ENCODE measurements at places on chromosomes 11 and 22.

DNA sequence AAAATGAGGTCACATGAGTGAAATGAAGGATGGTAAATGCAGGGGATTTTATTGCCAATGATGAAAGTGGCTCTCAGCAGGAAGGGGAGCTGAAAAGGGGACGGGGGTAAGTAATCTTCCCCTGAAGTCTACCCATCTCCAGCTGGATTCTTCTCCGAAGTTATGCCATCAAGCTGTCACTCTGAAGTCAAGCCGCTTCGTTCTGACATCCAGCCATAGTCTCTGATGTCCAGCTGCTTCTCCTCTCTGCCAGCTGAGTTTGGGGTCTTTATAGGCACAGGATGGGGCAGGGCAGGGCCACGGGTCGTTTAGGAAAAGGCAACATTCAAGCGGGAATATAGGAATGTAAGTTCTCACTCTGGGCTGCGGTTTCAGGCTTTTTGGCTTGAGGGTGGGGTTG is 181.9 kb upstream of the ANO3 start:
- DNase-seq: no peak

DNA sequence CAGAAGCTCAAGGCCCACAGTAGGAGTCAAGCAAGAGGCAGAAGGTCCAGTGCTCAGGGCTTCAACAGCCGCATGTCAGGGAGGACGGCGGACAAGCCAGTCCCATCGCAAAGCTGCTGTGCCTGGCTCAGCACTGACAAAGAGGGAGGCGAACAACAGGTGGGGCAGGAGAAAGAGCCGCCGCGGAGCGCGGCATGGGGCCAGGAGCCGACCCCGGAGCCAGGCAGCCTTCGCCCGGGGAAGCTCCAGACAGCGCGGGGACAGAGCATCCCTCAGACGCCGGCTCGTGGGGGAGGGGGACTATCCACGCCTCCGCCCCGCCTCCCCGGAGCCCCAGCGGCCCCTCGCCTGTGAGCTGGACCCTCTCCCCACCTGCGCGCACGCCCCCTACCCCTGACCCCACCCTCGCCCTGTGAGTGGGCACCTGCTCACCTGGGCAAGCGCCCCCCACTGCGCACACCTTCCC is 369 bp downstream of the DHCR7 start:
- peak; percentile 56 for DNase-seq

DNA sequence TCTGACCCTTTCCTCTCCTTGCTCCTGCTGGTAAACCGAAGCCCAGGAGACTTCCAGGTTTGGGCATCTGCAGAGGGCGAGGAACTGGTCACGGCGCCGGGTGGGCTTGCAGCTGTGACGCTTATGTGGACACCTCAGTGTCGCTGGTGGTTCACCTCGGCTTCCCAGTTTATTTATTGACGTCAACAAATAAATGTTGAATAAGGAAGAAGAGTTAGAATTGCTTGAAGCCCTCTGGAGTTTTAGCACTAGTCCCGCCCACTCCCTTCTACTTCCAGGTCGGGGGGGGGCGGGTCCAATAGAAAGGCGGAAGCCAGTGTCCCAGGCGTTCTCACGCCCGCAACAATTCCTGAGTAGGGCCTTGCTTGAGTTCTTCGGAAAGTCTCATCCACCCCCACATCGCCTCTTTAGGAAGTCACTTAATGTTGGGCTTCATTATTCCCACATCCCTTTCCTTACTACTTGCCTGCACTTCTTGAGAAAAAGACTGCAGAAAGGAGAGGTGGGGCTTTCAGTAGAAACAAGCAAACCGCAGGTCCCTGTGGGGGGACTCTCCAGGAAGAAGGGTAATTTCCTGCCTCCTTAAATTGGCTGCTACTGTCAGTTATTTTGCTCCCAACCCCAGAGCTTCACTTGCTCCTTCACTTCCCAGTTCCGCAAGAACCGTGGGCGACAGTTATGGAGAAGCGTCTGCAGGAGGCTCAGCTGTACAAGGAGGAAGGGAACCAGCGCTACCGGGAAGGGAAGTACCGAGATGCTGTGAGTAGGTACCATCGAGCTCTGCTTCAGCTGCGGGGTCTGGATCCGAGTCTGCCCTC is at the start of gene TTC9C:
TTC9C (plus strand) TSS at position 316 of the 818 bp plus-strand sequence; CDS start at position 679, 363 bp downstream.
- DNase-seq: peak; percentile 87

DNA sequence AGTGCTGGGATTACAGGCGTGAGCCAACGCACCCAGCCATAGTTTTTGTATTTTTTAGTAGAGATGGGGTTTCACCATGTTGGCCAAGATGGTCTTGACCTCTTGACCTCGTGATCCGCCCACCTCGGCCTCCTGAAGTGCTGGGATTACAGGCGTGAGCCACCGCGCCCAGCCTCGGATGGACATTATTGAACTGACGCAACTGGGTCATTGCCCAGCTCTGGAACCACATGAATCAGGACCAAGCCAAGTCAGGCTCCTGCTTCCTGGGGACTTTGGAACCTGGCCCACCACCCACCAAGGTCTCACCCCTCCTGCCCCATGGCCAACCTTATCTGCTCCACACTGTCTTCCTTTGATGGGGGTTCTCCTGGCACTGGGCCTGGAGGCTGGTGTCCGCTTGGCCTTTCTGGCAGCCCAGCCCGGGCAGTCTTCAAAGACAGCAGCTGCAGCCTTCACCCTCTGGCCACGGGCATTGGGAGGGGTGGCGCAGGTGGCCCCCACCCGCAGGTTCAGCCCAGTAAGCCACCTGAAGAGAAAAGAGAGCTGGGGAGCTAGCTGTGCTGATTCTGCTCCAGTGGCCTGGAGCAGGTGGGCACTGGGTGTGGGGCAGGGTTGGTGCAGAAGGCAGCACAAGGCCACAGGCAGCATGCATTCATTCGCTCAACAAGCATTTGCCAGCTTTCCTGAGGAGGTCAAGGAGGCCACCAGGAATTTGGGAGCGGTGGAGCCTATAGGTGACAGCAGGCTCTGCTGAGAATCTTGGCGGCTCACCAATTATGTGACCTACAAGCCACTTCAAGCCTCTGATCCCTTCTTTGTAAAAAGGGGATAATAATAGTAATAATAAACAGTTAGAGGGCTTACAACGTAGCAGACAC is 5.7 kb downstream of the CHADL start:
- no peak for DNase-seq

DNA sequence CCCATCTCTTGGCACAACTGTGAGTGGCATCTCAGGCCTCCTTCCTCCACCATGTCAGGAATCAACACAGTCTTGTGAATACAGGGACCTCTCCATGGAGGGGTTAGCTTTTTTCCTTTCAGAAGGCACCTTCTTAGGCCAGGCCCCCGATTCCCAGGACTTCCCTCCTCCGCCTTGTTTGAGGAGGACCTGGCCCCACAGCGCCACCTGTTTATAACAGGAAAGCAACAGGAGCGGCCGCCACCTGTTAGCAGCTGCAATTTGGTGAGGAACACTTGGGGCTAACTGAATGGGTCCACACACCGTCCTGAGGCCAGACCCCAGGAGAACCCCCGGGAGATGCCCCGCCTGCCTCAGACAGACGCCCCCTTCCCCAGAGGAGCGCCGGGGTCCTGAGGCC is 3.8 kb upstream of the PKP3 start:
- DNase-seq: no peak

- DNase-seq: peak; percentile 17
Measured at GRCh38 chr11:19276859-19277808, 36.4 kb upstream of the E2F8 start.

- DNase-seq: no peak
Measured at GRCh38 chr11:76997512-76997911, 36.7 kb upstream of the B3GNT6 start.

- DNase-seq: no peak
Measured at GRCh38 chr11:125101596-125101995, 9.8 kb downstream of the TMEM218 start.

- DNase-seq: peak; percentile 91
Measured at GRCh38 chr11:57567515-57568329, at the start of gene UBE2L6. TSS of gene UBE2L6 (minus strand) at chr11:57567672. CDS start at chr11:57567611, 61 bp downstream.

GRCh38 chr11:94303966-94304958 is at the start of gene IZUMO1R:
TSS of gene IZUMO1R (plus strand) at chr11:94304580. CDS start at chr11:94305637, 1,057 bp downstream.
- no peak for DNase-seq

- peak; percentile 57 for DNase-seq
Measured at GRCh38 chr11:96307776-96308140, 35.2 kb downstream of the MAML2 start.

DNA sequence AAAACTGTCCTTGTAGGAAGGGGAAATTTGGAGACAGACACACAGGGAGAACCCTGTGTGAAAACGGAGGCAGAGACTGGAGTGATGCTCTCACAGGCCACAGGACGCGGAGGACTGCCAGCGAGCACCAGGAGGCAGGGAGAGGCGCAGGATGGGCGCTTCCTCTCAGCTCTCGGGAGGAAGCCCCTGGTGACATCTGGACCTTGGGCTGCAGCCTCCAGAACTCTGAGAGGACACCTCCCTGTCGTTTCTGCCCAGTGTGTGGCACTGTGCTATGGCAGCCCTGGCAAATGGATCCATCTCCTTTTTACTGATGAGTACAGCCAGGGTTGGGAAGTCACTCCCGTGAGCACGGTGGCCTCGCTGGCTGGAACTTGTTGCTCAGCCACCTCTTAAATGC is 73.9 kb downstream of the LRRC32 start:
- DNase-seq: no peak

GRCh38 chr11:38598418-38598817 is 2000.4 kb upstream of the RAG2 start:
- DNase-seq: no peak

GRCh38 chr11:126419801-126420697 is 64.6 kb downstream of the ST3GAL4 start:
- DNase-seq: no peak

DNA sequence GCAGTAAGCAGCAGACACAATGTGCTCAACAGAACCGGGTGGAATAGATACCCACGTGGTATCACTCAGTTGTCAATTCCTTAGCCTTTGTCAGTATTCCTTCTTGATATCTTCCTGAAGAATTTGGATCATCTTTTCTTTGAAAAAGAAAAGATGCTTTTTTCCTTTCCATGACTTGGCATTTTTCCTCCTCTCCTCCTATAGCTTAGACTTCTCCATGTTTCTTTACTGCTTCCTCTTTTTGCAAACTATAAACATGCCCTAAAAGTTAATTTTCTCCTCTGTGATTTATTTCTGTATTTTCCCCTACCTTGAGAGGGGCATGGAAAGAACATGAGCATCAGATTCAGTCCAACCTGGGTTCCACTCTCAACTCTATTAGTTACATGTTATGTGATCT is 11.7 kb downstream of the CBLIF start:
- no peak for DNase-seq

DNA sequence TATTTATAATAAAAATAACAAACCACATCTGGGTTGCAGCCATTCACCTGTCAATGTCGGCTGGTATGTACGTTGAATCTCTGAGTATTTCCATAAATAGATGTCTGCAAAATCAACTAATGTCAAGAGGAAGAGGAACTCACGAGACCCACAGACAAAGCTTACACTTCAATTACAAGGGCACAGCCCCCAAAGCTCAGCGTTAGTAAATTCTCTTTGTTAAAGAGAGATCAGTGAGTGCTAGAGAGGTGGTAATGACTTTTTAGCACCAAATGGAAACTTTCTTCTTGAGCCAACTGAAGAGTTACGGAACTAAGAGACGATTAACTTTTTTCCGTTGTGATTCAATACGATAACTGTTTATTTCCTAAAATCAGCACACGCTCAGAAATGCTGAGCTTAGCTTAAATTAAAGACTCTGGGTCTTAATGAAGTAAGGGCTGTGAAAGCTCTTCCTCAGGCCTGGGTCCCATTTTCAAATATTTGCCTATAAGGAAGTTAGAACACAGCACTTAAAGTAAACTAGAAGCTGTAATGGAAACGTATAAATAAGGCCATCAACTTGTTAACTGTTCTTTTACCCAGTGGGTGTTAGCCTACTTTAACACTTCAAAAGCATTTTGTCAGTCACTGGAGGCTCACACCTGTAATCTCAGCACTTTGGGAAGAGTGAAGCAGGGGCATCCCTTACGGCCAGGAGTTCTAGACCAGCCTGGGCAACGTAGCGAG is 22.8 kb upstream of the TFIP11 start:
- DNase-seq: no peak

- DNase-seq: peak; percentile 90
Measured at GRCh38 chr22:26718905-26719304, 61.5 kb downstream of the MIAT start.

- DNase-seq: no peak
Measured at GRCh38 chr11:43994196-43994595, 51.8 kb downstream of the C11orf96 start.
